ENCODE measurements at places on chromosomes 6 and 20.
A peak's percentile ranks its signal among the peaks of the same experiment; 100 is the strongest.

DNA sequence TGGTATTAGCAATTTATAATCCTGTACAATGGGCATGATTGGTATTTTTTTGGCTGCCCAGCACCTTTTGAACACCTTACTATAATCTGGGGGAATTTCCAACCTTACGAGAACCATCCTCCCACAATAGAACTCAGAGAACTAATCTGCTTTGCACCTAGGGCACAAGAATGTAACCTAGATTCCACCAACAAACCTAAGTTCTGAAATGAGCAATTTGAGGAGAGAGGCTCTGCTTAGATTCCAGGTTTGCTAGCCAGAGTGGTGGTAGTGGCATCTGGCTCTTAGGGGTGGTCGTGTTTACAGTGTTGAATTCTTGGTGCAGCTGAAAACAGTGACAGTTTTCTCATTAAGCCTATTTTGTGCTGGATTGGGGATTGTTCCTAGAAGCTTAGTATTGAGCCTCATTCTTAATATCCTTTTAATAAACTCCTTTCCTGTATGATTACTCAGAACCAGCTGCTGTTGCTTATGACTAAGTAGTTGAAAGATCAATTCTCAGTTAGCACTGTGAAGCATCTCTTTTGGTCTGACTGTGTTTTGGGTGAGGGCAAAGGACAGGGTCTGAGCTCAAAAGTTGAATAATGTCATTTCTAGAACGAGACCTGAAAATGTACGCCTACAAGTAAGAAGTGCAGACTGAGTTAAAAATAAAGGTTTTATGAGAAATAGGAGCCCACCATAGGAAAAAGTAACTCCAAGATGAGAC lies 385.6 kb downstream of the CDKAL1 start:
- ATAC-seq: peak; percentile 90

DNA sequence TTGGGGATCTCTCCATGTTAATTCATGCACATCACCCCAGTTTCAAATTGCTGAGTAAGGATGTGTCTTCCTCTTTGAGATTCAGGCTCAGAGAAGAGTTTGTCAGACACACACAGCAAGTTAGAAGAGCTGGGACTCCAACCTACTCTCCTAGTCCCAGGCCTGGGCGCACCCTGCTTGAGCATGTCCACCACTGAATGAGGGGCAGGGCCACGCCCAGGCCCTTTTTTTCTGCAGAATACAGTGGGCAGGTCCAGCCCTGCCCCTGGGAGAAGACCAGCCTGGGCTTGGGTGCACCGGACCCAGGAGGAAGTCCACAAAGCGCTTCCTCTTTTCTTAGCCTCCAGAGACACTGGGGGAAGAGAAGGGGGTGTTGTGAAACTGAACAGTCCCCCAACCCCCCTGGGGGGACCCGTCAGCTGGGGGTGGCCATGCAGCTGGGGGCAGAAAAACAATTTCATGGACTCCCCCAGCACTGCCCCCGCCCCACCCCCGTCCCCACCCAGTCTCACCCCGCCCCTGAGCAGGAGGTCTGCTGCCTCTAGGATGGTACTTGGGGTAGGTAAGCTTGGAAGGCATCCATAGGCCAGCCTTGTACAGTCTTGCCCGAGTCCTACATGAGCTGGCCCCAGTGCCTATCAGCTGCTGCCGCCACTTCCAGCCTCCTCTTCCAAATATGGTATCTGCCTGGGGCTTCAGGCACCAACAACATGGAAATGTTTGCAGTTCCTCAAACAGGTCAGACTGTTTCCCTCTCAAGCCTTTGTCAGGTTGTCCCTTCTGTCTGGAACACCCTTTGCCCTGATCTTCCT lies 11.7 kb upstream of the HCK start:
- ATAC-seq: no peak

GRCh38 chr20:46070215-46070900 lies 19.4 kb downstream of the NCOA5 start:
- ATAC-seq: no peak

DNA sequence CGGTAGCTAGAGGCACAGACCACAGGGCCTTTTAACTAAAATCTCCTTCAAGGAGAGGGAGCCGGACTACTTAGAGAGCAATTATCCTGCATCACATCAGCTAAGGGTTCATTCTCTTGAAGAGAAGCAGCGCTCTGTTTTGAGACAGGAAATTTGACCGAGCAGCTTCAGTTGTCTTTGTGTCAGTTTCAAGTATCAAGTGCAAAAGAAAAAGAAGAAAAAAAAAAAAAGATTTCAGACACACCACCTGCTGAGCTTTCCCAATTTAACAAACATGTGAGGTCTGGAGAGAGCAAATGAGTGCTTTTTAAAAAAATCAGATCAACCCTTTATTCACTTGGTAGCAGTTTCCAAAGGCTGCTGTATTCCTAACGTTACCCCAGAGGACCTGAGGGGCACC lies 273.5 kb upstream of the POU3F2 start:
- no peak for ATAC-seq

DNA sequence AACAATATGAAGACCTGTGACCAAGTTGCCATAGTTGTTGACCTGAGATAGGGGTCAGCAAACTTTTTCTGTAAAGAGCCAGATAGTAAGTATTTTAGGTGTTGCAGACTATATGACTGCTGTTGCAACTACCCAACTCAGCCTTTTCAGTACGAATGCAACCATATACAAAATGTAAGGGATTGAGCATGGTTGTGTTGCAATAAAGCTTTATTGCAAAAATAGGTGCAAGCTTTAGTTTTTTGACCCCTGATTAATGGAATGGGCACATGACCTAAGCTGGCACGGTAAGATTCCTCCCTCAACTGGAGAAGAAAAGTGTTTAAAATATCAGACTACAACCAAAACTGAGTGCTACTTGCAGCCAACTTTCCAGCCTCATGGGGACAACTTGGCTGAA lies 17.3 kb upstream of the EPM2A start:
- no peak for ATAC-seq

DNA sequence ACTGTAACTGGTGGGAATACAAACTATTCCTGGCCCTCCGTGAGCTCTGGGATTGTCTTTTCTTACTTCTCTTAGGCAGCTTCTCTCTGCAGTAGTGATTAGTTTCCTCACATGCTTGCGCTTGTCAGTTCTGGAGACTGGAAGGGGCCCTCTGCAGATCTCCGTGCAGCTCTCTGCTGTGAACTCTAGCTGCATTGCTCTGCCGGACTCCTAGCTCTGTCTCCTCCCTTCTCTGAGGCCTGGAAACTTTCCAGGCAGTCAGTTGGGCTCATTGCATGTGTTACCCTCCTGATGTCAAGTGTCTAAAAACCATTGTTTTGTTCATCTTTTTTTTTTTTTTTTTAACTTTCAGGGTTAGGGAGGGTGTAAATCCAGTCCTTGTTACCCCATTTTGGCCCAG lies 102.3 kb downstream of the CTNNBL1 start:
- ATAC-seq: no peak

DNA sequence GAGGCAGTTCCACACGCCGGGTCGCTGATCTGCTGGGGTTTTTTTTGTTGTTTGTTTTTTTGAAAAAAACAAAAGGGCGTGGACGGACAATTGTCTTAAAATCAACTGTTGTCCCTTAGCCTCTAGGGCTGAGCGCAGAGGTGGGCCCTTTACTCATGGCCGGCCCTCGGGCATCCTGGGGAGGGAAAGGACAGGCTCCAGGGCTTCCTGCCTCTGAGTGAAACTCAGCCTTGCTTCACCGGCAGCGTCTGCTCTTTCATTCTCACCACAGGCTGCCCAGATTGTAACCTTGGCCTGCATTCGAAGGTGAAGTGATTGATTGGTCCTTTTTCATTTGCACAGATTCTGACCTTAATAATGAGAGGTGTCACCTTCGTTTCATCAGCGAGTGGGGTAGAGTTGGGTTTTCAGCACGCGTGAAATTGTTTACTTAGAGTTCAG lies 797 bp downstream of the SMIM13 start:
- ATAC-seq: peak; percentile 11

GRCh38 chr6:3367630-3368029 lies 89.2 kb downstream of the SLC22A23 start:
- no peak for ATAC-seq

DNA sequence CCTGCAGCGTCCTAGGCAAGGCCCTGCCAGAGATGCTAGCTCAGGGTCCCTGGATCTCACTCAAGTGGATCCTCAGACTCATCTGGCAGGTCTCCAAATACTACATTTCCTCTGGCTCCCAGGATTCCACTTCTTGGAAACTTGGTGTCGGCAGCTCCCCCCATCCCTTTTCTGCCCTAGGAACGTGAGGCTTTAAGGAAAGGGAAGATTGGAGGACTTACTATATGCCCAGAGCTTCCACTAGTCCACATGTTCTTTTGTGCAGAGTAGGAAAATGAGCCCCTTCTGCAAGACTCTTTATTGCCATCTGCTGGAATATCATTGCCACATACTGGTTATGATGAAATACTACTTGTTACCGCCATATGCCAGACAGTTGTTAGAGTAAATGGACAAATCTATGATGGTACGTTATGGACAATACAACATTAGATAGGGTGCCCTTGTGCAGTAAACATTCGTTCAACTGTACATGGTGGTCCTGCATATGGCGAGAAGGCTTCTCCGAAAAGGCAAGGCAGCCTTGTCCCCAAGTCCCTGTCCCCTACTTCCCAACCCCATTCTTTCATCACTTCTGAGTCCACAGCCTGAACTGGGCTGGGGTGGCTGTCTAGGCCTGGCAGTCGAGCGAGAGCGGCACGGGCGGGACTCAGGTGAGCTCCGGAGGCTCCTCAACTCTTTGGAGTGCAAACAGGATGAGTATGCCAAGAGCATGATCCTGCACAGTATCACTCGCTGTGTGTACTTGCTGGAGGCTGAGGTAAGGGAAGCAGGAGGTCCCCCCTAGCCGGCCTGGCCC lies 780 bp downstream of the ARMC12 start:
- peak; percentile 64 for ATAC-seq

DNA sequence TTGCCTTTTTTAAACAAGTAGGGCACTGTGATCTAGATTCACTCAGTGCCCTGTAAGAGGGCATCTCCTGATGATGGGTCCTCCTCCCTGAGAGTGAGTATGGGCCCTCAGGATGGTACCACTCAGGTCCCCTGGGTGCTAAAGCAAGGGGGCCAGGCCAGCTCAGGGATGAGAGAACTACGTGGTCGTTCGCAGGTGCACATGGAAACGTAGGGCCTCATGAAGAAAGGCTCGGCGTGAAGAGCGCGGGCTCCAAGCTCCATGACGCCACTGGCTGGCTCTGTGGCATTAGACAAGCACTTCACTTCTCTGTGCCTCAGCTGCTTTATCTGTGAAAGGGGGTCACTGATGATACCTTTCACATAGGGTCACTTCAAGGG lies 50.7 kb downstream of the SYNJ2 start:
- no peak for ATAC-seq

DNA sequence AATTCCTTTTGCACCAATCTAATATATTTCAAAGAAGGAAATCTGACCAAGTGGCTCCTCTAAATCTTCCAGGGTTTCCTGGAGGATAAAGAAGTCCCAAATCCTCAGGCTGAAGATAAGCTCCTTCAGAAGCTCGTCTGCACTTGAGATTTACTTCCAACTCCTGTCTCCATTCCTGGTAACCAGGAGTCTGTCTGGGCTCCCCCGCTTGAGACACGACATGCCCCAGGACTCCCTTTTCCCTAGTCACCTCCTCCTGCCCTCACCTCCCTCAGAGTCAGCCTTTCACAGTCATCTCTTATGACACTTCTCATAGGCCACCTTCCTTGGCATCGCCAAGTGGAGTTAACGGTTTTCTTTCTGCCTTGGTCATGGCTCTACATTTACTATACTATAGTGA lies 103.4 kb upstream of the NEDD9 start:
- no peak for ATAC-seq

DNA sequence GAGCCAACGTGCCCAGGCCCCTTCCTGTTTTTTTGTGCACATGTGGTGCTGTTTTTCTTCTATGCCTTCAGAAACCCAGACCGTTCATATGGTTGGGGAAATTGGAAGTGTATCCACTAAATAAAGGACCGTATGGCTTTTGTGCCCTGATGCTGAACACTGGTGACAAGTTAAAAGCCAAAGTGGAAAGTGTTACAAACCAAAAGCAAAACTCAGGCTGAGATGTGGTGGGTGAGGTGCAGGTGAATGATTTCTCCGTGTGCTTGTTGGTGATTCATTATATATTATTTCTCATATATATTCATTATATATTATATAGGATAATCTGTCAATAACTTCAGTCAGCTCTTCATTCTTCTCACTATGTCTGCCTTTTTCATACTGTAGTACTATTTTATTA lies 148.6 kb downstream of the SOBP start:
- ATAC-seq: no peak

DNA sequence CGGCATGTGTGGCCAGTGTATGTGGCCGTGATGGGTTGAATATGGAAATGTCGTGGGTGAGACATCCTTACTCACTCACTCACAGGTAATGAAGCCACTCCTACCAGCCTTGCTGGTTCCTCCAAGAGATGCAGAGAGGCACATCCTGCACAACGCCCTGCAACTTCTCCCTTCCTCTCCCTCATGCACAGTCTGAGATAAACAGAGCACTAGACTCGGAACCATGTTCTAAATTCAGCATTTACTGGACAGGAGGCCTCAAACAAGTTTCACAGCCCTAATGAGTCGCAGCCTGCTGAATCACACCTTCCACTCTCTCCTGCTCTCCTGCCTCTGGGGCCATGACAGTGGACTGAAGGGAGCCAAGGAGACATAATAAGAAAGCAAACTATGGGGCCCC lies 91.2 kb downstream of the ISM1 start:
- no peak for ATAC-seq

DNA sequence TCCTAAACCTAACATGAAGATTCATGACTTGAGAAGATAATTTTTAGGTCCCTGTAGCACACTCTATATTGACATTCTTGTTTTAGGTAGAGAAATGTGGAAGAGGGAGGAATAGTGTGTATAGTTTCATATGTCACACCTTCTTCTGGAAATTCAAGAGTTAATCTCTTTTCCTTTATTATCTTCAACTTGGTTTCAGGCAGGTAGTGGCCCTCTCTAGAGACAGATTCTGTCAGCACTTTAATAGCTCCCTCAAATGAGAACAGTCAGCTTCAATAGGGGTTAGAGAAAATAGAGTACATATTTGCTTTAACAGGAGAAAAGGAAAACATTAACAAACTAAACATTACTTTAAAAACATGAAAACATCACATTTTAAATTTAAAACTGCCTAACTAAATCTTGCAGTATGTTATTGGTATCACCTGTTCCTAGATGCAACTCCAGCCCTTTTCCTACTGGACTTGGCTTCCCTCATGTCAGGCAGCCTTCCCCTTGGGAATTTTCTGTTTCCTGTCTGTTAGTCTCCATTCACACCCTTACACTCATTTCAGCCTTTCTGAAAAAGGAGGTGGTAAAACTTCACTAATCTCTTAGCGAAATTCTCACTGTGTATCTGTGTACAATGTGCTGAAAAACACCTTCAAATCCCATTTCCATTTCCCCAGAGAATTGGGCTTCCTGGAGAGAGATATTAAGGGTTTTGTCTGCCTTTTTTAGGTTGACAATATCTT lies 192.3 kb upstream of the RNF217 start:
- no peak for ATAC-seq

DNA sequence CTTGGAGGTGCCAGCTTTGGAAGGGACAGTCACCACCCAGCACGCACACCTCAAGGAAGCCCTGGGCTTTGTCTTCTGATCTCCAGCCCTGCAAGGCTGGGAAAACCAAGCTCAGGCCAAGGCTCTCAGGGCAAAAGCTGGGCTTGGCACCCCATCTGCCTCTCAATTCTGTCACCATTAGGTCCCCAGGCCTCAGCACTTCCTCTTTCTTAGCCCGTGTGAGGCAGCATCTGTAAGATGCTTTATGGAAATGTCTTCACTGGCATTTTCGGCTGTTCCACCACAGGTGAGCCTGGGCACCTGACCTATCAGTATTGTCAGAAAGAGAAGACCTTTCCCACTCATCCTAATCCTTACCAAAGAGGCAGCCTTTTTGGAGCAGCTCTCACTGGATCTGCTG lies 24.6 kb downstream of the GMEB2 start:
- no peak for ATAC-seq

Measured in activated CD4-positive, CD25-positive, alpha-beta regulatory T cell treated with anti-CD3 and anti-CD28 coated beads, Interleukin-2, amount 50 U/mL, for 24 hours (primary cell).